ENCODE measurements at places on chromosomes 13 and 19.

DNA sequence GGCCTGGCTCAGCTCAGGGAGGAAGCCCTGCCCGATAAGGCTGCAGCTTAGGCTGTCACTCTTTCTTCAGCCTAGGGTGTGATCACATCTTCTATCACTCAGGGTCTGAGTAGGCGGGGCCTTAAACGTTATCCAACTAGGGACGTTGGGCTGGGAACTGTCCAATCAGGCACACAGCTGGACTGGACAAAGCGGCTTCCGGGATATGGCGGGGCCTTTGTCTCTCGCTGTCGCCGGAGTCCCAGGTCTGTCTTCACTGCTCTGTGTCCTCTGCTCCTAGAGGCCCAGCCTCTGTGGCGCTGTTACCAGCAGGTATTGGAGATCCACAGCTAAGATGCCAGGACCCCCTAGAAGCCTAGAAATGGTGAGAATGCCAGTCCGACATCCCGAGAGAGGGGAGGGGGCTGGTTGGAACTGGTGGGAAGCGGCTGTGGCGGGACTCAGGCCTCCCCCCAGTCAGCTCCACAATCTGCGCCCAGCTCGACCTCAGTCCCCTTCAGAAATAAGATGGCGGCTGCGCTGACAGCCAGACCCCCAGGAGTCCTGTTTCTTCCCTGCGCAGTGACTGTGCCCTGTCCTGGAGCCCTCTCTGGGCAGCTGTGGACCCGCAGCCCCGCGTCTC, at the start of gene ZNF254:
Gene ZNF254 (plus strand): TSS at position 214 of the 622 bp plus-strand sequence. CDS start 121 bp downstream, at position 335.
- H3K27ac ChIP-seq: peak within 1 kb of the TSS; percentile 70
- H3K27me3 ChIP-seq: no peaks in the 10 kb centered on the region
- H3K4me3 ChIP-seq: peak within 1 kb of the TSS; percentile 48
- peak; percentile 79 for DNase-seq
- no peaks in the 10 kb centered on the region for H3K4me1 ChIP-seq
- H3K36me3 ChIP-seq: no peaks in the 10 kb centered on the region

GRCh38 chr13:42899266-42899665, 92.8 kb downstream of the EPSTI1 start:
- H3K27ac ChIP-seq: no peak overlapping the region
- H3K36me3 ChIP-seq: no peaks in the 10 kb centered on the region
- DNase-seq: no peak
- H3K4me3 ChIP-seq: no peak overlapping the region
- H3K27me3 ChIP-seq: no peaks in the 10 kb centered on the region

DNA sequence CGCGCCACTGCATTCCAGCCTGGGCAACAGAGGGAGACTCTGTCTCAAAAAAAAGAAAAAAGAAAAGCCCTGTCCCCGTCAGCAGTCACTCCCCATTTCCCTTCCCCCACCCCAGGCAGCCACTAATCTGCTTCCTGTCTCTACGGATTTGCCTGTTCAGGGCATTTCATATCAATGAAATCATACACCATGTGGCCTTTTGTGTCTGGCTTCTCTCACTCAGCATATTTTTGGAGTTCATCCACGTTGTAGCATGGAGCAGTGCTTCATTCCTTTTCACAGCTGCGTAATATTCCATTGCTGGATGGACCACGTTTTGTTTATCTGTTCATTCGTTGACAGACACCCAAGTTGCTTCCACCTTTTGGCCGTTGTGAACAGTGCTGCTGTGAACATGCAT, 36.1 kb upstream of the KLF2 start:
- H3K4me3 ChIP-seq: no peak overlapping the region
- H3K4me1 ChIP-seq: peaks cover 2% of the 10 kb centered on the region
- H3K27ac ChIP-seq: no peak overlapping the region
- H3K27me3 ChIP-seq: no peaks in the 10 kb centered on the region
- H3K36me3 ChIP-seq: no peaks in the 10 kb centered on the region

DNA sequence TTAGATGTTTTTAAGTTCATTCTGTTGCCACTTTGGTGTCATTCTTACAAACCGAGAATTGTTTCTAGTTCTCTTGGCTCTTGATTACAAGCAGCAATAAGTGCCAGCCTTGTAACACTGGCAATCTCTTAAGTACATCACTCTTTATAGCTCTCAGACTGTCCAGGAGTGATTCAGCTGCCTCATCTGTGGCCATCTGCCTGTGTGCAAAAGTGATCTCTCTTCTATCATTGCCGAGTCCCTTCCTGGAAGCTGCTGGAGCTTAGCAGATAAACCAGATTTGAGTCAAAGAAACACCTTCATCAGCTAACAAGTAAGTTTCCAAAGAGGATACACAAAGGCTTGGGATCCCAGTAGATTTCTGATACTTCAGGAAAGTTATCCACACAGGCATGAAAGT, 23.2 kb downstream of the STOML3 start:
- no peak overlapping the region for H3K27ac ChIP-seq
- no peak for DNase-seq
- H3K4me1 ChIP-seq: no peaks in the 10 kb centered on the region
- no peak overlapping the region for H3K4me3 ChIP-seq

GRCh38 chr13:19158006-19158405, 23.6 kb downstream of the TUBA3C start:
- H3K36me3 ChIP-seq: no peaks in the 10 kb centered on the region
- no peak for DNase-seq
- H3K27me3 ChIP-seq: no peaks in the 10 kb centered on the region
- no peak overlapping the region for H3K27ac ChIP-seq

DNA sequence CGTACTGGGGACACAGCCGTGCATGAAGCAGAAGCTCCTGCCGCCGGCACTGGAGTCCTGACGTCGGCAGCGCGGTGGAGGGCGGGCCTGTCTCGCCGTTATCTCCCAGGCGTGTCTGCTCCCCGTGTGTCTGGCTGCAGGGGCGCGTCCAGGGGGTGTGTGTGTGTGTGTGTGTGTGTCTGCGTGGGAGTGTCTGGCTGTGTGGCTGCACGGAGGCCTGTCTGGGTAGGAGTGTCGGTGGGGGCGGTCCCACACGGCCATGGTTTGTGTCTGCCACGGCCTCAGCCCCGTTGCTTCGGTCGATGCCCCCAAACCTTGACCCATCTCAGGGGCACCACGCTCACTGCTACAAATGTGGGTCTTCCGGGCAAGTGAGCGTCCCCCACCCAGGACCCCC, 18.3 kb downstream of the ARID3A start:
- no peaks in the 10 kb centered on the region for H3K36me3 ChIP-seq
- no peaks in the 10 kb centered on the region for H3K27me3 ChIP-seq
- H3K4me3 ChIP-seq: no peak overlapping the region
- no peaks in the 10 kb centered on the region for H3K4me1 ChIP-seq
- no peak overlapping the region for H3K27ac ChIP-seq

DNA sequence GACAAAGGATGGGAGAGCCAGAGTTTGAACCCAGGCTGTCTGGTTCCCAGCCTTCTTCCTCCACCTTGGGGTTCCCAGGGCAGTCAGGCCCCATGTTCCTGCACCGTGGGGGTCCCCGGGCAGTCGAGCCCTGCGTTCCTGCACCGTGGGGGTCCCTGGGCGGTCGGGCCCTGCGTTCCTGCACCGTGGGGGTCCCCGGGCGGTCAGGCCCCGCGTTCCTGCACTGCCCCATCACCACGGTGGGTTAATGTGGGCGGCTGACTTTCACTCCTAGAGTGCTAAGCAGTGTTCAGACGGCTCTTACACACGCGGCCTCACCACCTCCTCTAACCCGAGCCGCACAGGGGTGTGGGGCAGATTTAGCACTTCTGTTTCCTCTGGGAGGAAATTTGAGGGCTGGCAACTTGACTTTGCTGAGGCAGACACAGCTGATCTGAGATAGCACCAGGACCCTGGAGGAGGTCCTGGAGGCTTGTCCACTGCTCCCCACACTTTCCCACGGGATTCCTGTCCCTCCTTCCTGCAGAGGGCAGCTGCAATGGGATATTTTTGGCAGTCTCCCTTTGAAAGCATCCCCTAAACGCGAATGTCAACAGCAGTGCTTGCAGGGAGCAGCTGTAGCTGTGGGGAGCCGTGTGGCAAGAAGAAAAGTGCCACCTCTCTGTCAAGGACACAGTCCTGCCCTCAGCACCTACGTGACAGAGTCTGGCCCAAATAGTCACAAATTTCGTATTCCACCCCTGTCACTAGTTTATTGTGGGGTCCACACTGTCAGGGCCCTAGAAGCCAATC, 239.4 kb downstream of the TEX29 start:
- no peak overlapping the region for H3K27ac ChIP-seq
- no peaks in the 10 kb centered on the region for H3K4me1 ChIP-seq
- no peak overlapping the region for H3K4me3 ChIP-seq
- DNase-seq: no peak
- H3K36me3 ChIP-seq: no peaks in the 10 kb centered on the region

DNA sequence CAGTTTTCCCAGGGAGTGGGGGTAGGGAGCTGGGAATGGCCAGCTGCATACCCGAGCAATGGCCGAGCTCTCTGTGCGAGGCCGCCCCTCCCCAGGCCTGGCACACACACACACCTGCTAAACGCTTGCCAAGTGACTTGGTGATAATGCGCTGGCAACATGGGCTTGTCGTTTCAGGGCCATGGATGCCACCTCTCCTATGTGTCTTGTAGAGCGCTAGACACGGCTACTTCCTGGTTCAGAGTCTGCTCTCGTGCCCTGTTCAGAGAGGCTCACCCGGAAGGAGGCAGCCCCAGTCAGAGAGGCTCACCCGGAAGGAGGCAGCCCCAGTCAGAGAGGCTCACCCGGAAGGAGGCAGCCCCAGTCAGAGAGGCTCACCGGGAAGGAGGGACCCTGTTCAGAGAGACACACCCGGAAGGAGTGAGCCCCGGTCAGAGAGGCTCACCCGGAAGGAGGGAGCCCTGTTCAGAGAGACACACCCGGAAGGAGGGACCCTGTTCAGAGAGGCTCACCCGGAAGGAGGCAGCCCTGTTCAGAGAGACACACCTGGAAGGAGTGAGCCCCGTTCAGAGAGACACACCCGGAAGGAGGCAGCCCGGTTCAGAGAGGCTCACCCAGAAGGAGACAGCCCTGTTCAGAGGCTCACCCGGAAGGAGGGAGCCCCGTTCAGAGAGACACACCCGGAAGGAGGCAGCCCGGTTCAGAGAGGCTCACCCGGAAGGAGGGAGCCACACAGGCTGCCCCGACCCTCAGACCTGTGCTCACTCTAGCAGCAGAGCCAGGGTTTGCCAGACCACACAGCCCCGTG, 4.2 kb downstream of the ADPRHL1 start:
- DNase-seq: no peak
- no peaks in the 10 kb centered on the region for H3K27me3 ChIP-seq
- H3K27ac ChIP-seq: no peak overlapping the region
- no peaks in the 10 kb centered on the region for H3K4me1 ChIP-seq
